Activated naive CD4-positive, alpha-beta T cell treated with anti-CD3 and anti-CD28 coated beads, Interleukin-2, amount 50 U/mL, for 16 hours (primary cell): ENCODE measurements at places on chromosomes 7 and 10.
A peak's percentile ranks its signal among the peaks of the same experiment; 100 is the strongest.

DNA sequence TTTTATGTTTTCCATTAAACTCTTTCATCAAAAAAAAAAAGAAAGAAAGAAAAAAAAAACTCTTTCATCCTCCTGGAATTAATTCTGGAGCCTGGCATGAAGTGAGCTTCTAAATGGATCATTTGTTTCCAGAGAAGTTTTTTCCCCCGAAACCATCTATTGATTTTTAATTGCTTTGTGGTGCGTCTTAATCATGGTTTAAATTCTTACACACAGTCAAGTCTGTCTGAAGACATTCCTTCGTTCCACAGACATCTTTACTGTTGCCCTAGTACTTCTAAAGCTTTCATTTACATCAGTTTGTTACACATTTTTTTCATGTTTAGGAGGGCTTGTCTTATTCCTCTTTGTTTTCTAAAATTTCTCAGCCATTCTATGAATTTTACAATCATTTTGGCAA is 493.4 kb upstream of the FOXK1 start:
- no peak for DNase-seq

GRCh38 chr10:71005337-71006305 is 117.3 kb upstream of the PCBD1 start:
- DNase-seq = no peak

DNA sequence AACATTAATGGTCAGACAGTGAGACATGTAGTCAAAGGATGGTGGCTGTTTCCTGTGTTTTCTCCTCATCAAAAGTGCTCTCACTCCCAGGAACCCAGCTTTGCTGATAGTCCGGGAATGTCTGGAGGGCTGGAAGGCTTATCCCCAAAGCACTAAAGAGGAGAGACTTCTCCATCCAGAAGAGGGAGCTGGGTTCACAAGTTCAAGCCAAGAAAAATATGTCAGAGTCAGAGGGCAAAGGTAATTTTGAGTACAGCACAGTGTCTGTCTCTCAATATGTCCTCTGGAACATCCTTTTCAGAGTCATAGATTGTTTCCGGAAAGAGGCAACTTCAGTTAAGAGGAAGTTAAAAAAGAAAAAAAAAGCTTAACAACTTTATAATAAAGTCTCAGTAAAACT is 281.5 kb upstream of the PHYHIPL start:
- no peak for DNase-seq

DNA sequence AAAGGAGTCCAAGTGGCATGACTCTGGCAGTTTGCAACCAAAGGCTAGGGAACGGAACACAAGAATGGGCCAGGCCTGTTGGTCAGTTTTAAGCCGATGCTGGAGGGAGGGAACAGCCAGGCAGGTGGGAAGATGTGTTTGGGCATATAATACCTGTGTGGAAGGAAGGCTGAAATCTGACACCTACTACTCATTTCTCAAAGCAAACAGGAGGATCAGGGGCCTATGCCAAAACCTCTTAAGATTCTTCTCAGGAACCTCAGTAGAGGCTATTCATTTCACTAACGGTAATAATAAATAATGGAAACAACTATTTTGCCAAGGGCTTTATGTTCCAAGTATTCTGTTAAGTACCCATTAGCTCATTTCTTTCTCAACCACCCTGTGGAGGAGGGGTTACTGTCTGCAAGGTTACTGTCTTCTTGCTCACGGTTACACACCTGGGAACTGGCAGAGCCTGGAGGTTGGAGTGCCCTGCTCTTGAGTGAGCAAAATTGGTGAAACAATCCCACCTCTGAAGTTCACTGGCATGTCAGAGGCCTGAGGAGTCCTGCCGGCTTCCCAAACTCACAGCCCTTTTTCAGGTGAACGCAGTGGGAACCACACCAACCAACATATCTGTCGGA is 35.5 kb downstream of the GOT1 start:
- DNase-seq = no peak

DNA sequence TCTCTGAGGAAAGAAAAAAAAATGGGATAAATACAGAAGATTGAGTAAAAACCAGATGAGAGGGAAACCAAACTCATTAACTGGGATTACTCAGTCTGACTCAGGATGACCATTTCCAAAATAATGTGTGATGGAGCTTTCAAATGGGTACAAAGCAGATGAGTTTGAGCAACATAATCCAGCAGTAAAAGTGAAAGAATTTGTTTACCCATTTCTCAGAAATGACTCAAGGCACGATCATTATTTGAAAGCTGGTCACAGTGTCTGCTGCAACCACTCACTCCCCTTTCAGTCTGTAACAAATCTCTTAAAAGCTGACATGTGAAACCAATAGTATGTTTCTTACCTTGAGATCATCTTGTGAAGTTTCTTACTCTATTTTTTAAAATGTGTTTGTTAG is 104.7 kb upstream of the KLF14 start:
- DNase-seq = no peak

DNA sequence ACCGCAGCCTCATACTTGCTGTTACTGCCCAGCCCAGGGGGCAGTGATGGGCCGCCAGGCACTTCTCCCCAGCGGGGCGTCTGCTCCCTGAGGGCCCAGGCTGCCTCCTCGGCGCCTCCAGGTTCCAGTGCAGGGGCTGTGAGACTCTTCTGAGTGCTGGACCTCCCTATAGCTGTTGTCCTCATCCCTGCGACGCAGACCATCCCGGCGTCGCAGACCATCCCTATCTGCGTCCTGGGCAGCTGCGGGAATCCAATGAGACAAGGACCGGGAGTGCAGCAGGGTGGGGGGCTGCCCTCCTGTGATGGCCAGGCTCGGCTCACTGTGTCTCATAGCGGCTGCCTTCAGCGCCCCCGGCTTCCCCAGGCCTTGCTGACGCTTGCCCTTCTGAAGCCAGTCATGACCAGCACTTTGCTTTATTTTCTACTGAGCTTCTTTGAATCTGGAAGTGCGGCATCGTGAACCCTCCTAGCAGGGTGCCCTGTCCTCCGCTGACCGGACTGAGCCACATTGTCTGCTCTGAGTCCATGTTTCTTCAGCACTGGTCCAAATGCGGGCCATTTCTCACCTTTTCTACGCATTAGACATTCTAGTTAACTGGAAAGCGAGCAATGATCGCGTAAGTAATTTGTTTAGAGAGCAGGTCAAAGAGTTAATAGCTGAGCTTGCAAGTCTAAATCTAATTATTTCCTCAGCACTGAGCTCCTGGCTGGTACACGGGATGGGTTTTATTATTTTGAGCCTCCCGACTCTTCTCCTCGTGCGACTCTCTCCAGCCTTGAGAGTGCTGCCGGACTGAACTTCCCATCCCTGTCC is 339.5 kb downstream of the WDR37 start:
- no peak for DNase-seq

GRCh38 chr10:131002031-131002861 is 309.3 kb downstream of the TCERG1L start:
- no peak for DNase-seq

GRCh38 chr10:55500931-55501559 is 700.0 kb upstream of the PCDH15 start:
- no peak for DNase-seq

DNA sequence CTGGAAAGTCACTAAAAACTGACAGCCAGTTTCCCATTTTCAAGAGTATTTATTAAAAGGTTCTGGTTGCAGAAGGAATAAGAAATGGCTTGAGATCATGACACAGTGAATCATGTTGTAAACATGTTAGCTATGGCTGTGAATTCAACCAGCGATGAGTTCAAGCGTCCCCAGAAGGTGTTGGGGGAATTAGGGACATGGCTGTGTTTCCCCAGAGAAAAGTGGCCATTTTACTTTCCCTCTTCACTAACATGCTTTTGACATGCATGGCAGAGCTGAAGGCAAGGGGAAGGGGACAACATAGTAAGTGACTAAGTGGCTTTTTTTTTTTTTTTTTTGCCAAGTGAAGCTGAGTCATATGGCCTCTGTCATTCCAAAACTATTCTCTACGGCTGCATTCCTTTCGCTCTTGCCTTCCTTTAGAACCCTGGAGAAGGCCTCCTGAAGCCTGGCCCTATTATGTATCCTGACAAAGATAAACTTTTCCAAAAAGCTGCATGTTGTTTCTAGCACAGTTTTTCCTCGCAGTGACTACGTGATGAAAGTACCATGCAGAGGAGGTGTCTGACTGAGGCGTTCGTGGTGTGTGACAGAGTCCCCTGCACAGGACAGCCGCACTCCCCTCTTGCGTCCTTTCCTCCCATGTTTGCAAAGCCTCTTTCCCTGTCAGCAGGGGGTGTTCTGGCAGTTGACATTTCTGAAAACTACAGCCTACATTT is 46.9 kb downstream of the EGFR start:
- DNase-seq = no peak

- no peak for DNase-seq
Observed at GRCh38 chr10:46247808-46248569, 38.8 kb upstream of the ANTXRL start.

- DNase-seq = no peak
Observed at GRCh38 chr7:53596230-53596629, 560.8 kb downstream of the POM121L12 start.

DNA sequence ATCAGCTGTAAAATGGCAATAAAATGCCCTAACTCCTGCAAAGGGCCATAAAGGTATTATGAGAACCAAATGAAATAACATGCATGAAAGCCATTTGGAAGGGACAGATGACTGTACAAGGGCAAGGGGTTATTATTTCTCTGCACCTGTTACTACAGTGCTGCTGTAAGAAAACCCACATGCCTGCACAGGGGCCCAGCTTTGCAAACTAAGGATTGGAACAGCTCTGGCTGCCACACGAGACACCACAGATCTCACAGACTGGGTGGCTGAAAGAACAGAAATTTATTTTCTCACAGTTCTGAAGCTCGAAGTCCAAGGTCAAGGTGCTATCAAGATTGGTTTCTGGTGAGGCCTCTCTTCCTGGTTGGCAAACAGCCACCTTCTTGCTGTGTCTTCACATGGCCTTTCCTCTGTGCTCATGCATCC is 409.0 kb upstream of the NRP1 start:
- no peak for DNase-seq

DNA sequence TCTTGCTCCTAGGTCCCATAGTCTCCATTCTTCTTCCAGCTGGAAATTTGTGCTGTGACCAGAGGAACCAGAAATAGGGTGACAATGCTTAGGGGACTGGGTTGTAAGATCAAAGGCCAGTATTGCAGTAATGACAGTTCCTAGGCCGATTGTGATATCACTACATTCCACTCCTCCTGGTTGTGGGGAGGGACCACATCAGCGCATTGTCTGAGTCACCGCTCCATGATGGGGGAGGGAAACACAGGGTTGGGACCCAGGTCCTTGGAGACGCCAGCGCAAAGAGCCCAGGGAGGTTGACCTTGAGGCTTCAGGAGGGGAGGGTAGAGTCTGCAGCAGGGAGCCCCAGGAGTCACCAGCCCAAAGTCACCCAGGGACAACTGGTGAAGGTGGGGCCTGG is 20.8 kb upstream of the GGCT start:
- DNase-seq = no peak

DNA sequence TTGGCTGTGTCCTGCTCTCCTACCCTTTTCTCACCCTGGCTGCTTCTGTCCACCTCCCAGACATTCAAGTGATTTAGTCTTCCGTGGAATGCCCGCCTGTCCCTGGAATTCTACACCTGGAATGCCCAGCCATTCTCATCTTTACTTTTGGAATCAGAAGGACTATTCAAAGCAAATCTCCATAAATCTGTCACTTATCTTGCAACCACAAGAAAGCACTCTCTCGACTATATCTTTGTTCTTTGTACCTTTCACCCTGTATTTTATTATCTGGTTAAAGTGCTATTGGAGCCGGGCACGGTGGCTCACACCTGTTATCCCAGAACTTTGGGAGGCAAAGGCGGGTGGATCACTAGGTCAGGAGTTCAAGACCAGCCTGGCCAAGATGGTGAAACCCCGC is 79.3 kb upstream of the KMT2E start:
- DNase-seq = no peak

GRCh38 chr10:61586829-61587228 is 75.9 kb upstream of the CABCOCO1 start:
- DNase-seq = no peak

DNA sequence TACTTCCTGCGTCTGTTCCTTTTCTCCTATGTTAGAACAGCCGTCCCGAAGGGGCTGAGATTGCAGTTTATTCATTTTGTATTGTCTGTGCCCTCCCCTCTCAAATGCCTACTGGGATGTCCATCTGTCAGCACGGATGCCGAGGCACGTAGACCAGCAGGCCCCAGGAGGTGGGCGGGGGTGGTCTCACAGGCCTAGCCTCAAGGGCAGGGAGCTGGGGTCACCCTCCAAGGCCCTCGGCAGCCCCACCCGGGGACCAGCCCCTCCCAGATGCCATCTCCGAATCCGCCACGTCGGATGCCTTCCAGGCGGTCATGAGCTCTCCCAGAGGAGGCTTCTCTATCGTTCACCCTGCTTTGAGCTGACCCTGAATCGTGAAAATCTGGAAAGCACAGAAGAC is 59.7 kb downstream of the ELFN1 start:
- no peak for DNase-seq

DNA sequence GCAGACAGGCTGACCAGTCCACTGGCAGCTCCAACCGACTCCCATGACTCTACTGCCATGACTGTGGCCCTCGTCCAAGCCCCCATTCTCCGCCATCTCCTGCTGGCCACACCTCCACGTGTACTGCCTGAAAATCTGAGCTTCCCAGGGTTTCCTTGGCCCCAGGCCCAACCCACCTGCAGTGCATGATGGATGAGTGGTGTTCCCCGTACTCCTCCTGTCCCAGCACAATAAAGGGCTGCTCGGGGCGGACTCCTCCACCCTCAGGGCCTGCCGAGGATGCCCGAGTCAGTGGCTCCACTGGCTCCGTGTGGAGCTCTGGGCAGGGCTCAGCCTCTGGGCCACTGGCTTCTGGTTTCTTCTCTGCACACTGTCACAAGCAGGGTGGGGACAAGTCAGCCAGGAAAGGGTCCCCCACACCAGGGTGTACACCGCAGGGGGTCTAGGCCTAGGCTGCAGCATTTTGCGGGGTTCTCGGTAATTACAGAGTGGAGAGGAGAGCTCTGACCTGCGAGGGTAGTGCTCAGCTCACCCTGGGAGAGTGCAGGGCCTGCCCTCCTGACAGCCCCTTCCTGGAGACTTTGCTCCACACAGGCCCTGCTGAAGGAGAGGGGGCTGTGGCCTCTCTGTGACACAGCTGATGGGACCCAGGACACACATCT is 15.2 kb downstream of the WDR91 start:
- DNase-seq = no peak

- DNase-seq = no peak
Observed at GRCh38 chr10:31642281-31642680, 286.4 kb downstream of the ARHGAP12 start.

- no peak for DNase-seq
Observed at GRCh38 chr7:159017741-159018140, 126.9 kb downstream of the VIPR2 start.

GRCh38 chr10:69854511-69855345 is 53.0 kb downstream of the COL13A1 start:
- DNase-seq = no peak

GRCh38 chr7:48084727-48085432 is 4.2 kb upstream of the UPP1 start:
- peak; percentile 67 for DNase-seq
